ENCODE measurements at places on chromosomes 5 and 9.

DNA sequence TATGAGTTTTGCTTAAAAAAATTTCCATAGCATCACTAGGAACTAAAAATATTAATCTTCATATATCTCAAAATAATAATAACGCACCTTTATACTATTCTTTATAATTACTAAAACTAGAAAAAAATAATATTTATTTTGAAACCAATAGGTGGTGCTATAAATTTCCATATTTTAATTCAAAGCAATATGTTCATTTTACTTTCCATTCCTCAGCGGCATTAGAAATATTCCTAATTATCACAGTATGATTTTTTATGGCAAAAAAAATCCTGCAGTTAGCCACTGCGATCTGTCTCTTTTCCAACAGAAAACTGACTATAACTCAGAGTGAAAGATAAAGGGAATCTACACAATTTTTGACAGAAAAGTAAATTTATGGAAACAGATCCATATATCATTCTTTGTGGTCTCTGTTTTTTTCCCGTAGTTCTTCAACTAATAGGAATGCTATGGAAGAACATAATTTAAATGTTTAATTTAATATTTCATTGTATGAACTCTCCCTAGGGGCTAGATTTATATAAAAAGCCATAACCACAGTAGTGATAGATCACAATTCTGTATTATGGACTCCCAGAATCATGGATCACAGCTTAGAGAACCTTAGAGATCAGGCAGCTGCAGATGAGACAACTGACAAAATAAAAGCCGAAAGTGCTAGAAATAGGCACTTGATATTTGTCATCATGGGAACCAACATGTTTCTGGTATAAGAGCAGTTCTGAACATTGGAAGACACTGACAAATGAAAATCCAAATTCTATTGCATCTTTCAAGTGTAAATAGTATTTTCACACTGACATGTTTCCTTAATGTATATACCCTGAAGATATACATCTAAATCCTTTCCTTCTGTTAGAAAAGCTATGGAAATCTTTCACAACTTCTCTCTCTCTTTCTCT, 167.7 kb upstream of the MPDZ start:
- no peak for DNase-seq

DNA sequence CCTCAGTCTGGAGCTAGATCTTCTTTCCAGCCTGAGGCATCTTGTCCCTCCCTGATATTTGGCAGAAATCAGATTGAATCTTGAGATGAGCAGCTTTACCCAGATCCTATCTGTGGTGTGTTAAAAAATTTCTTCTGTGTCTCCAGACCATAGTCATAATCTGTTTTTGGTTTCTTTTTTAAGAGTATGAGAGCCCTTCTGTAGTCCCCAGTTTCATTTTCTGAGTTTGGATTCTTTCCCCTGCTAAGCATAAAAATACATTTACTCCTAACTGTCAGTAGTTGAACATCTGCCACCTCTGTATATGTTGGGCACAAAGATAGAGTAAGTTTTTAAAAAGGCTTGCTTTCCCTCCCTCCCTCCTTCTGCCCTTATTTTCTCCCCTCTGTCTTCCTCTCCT, 137.7 kb downstream of the CNTLN start:
- no peak for DNase-seq

DNA sequence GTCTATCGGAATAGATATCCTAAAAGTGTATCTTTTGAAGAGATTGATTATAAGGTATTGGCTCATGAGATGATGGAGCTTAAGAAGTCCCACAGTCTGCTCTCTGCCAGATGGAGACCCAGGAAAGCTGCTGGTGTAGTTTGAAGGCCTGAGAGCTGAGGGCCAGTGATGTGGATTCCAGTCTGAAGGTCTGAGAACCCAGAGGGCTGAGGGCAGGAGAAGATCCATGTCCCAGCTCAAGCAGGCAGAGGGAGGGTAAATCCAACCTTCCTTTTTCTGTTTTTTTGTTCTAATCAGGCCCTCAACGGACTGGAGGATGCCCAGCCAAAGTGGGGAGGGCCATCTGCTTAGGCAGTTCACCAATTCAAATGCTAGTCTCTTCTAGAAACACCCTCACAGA, 11.0 kb upstream of the ABL1 start:
- no peak for DNase-seq

DNA sequence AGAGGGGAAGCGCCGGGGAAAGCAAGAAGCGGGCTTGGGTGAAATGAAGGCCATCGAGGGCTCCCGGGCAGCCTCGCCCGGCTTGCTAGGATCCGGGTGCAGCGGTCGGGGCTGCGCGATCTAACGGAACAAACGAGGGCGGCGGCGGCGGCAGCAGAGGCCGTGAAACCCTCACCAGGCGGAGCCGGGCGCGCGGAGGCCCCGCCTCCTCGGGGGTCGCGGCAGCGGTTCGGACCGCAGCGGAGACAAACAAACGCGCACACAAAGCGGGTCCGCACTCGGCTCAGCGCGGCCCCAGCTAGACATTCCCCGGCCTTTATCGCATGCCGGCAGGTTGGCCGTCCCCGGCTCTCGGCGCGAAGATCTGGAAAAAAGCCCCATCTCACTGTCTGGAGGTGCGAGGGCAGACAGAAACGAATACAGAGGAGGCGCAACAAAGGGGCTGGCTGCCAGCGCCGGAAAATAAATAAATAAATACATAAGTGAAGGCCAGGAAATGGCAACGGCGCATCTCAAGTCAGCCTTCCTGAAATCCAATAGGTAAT, 10.5 kb upstream of the TRIM36 start:
- no peak for DNase-seq

- no peak for DNase-seq
These were observed 439.5 kb upstream of the RGMB start for GRCh38 chr5:98333921-98334320.
